Uterus (tissue), 4 donors: ENCODE measurements at places on chromosomes 2 and 18. TPM values are rescaled to one million over a fixed set of nuclear protein-coding genes. Genes with fewer than 3 reads are reported as not detected.

Gene GALNT3
- total RNA-seq = 17.7 TPM

Gene WIPF1
- 61.9 TPM for total RNA-seq

Gene CNPPD1
- 42.9 TPM for total RNA-seq

Gene HJURP
- total RNA-seq = not detected

Gene PTPRM
- 78.2 TPM for total RNA-seq

Gene MAT2A
- 77.1 TPM for total RNA-seq

Gene NYAP2
- total RNA-seq = not detected

Gene CPLX4
- total RNA-seq = not detected

Gene DLGAP1
- 1.0 TPM for total RNA-seq

Gene FSHR
- total RNA-seq = not detected

Gene IL36B
- total RNA-seq = not detected

Gene AMMECR1L
- total RNA-seq = 20.4 TPM

Gene SPIRE1
- 34.2 TPM for total RNA-seq

Gene GREB1L
- total RNA-seq = 13.6 TPM

Gene C2orf49
- total RNA-seq = 20.5 TPM

Gene CYP27A1
- total RNA-seq = 4.1 TPM

Gene EFEMP1
- 57.0 TPM for total RNA-seq

Gene OSR1
- 16.4 TPM for total RNA-seq

Gene ANKRD29
- total RNA-seq = 10.8 TPM

Gene HAAO
- total RNA-seq = 3.1 TPM

Gene CFAP53
- not detected for total RNA-seq

Gene ARL5A
- 21.2 TPM for total RNA-seq

Gene PSMA8
- not detected for total RNA-seq

Gene MXD1
- total RNA-seq = 11.3 TPM

Gene ZSCAN30
- total RNA-seq = 40.3 TPM

Gene POTEI
- not detected for total RNA-seq

Gene PDK1
- total RNA-seq = 13.7 TPM
